ENCODE measurements at places on chromosomes 6 and 20.

- DNase-seq, result no peak
These were observed 669 bp upstream of the TMEM30A start for GRCh38 chr6:75285283-75285639.

DNA sequence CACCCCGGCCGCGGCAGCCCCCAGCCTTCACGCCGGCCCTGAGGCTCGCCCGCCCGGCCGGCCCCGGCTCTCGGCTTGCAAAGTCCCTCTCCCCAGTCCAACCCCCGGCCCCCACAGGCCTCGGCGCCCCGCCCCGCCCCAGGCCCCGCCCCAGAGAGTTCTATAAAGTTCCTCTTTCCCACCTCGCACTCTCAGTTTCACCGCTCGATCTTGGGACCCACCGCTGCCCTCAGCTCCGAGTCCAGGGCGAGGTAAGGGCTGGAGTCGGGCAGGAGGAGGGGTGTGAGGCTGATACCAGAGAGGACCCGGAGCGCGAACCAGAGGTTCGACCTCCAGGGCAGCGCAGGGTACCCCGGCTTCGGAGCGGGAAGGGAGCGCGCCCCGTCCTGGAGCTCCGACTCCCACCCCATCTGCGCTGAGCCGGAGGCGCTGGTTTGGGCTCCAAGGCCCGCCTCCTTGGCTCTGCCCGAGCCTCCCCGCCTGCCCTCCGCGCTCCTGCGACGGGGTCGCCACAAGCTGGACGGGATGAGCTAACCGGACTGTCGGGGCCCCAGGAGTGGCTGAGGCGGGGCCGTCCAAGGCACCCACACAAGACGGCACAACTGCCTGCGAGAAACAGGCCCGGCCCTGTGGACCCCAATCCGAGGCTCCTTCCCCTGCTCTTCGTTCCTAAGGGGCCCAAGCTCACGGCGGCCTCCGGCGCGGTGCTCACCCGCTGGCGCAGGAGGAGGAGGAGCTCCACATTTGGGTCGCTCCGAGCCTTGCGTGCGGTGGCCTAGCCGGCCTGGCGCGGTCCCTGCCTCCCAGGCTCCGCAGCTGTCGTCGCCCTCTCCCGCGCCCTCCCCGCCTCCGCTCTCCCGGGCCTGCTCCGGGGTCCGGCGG is at the start of gene IRF4:
Gene IRF4, plus strand, starts transcription at position 194 of the 882 bp plus-strand sequence. CDS start 1,401 bp downstream, outside the sequence.
- DNase-seq, result no peak

DNA sequence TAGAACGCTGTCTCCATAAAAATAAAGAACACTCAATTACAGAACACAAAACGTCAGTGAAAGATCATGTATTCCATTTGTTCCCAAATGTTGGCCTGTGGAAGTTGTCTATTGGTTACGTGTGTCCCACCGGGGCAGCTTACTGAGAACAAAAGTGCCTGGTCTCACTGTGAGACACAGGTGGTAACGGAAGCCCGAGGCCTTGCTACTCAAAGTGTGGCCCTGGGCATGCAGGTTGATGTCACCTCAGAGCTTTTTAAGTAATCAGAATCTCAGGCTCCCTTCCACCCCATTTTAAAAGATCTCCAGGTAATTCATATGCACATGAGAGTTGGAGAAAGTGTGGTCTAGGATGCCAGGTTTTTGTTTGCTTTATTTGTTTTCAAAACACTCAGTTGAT is 422.5 kb upstream of the OPRM1 start:
- no peak for DNase-seq

GRCh38 chr6:21455071-21455470 is 138.5 kb upstream of the SOX4 start:
- no peak for DNase-seq

DNA sequence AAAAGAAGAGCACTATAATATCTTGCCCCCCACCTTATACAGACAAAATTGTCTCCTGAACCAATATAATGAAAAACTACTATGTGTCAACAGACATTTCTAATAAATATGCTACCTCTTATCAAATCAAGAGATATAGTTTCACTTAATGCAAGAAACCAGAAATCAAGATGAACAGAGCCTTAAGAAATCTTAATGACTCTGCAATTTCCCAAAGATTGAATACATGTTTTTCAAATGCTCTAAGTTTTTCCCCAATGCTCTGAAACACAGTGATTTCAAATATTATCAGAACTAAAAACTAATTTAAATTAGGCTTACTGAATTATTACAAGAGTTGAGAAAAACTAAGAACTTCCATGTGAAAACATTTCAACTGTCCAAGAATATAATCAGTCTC is 13.3 kb downstream of the SUPT3H start:
- no peak for DNase-seq

- DNase-seq, result no peak
These were observed 34.8 kb upstream of the NCOA3 start for GRCh38 chr20:47466704-47467459.

- DNase-seq, result no peak
These were observed 104.2 kb upstream of the THEMIS start for GRCh38 chr6:128005009-128005408.

DNA sequence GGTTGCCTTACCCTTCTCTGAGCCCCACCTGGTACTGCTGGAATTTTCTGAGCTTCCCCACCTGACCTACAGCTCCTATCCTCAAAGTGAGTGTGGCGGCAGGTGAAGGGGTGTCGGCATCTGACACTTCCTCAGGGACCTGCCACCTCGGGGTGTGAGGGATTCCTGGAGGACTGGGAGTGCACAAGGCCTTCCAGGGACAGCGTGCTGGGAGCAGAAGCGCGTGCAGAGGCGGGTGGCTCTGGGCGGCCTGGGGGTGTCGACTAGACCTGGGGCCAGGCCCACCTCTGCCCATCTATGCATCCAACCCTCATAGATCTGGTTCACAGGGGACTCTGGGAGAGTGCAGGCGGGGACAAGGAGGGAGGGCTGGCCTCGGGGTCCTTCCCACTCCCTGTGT is 7.8 kb downstream of the DLGAP4 start:
- no peak for DNase-seq

DNA sequence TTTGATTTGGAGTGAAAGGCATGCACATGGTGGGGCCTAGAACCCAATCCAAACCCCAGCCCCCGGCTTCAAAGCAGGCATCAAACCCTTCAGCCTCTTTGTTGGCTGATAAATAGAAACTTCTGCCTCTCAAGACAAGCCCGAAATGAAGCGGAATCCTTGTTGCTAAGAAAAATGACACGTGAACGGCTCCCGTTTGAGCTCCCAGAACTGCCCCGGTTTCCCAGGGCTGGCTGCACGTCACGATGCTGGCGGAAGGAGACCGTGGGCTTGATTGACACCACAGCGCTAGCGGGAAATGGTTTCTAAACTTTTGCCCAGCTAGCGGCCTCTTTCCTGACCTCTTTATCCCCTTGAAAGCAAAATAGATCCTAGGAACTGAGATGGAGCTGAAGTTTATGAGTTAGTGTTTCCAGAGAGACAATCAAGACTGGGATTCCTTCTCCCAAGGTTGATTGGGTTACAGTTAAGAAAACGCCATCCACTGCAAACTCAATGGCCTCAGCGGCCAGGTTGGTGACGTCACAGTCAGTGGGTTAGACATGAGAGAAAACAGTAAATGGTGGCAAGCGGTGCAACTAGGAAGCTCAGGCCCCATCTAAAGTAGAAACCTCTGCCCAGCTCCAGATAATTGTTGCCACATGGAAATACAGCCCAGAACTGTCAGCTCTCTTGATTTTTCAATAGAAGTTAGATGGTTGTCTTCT is 117.0 kb downstream of the ANKRD60 start:
- DNase-seq, result no peak

- DNase-seq, result no peak
These were observed 83.1 kb downstream of the KCNQ5 start for GRCh38 chr6:72704979-72705378.

GRCh38 chr20:12237772-12238171 is 320.1 kb downstream of the BTBD3 start:
- DNase-seq, result no peak

GRCh38 chr6:44805238-44805846 is 417.8 kb downstream of the CDC5L start:
- no peak for DNase-seq

DNA sequence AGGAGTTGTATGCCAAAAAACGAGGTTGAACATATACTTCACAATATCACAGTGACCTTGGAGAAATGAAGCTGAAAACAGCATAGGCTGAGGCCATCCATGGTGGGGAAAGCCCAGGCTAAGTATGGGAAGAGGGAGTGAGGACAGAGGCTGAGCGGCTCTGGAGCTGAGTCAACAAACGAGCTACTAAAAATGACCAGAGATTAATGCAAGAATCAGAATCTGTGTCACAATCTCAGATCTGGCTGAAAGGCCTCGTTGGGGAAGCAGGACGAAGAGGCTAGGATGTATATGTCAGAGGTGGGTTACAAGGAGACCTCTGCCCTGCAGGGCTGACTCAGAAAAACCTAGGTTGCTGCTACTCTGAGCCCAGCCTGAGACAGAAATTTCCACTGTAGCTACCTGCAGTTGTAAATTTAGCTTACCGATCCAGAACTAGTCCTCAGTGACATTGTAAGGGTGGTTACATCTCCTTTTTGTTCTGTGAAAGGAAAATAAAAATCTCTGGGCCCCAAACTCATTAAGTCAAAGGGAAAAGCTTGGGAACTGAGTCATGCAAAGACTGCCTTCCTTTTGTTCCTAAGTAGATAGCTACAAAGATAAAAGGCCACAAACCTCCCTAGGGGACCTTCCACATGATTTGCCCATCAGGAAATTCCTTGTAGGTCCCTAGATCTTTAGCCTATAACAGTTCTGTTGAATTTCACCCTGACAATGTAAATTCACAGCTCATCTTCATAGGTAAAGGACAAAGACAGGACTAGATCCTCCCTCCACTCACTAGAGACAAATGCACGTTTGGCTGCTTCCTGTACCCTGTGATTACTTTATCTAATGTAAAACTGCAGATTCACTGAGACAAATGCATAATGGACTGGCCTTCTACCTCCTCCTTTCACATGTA is 8.5 kb upstream of the TUBB2A start:
- DNase-seq, result no peak

DNA sequence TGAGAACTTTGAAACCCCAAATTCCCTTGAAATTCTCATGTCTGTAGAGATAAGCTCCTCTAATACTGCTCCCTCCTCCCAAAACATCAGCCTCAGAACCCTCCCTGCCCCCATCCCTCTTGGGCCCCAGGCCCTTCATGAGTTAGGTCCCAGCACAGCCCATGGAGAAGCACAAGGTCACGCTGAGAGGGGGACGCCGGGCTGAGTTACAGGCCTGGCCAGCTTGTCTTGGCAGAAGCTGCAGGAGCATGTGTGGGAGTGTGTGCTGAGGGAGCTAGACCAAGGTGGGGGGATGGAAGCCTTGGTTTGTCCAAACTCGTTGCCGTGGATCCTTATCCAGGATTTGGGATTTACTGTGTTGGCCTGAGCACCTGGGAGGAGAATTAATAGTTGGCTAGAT is 8.5 kb upstream of the PTCRA start:
- DNase-seq, result no peak

DNA sequence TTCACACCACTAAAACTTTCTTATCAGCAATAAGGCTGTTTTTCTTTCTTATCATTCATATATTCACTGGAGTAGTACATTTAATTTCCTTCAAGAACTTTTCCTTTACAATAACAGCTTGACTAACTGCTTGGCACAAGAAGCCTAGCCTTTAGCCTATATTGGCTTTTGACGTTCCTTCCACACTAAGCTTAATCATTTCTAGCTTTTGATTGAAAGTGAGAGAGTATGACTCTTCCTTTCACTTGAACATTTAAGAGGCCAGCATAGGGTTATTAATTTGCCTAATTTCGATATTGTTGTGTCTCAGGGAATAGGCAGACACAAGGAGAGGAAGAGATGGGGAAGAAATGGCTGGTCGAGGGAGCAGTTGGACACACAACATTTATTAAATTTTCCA is 23.6 kb downstream of the THEMIS start:
- DNase-seq, result no peak

GRCh38 chr6:76351275-76351674 is 278.8 kb upstream of the IMPG1 start:
- DNase-seq, result no peak

DNA sequence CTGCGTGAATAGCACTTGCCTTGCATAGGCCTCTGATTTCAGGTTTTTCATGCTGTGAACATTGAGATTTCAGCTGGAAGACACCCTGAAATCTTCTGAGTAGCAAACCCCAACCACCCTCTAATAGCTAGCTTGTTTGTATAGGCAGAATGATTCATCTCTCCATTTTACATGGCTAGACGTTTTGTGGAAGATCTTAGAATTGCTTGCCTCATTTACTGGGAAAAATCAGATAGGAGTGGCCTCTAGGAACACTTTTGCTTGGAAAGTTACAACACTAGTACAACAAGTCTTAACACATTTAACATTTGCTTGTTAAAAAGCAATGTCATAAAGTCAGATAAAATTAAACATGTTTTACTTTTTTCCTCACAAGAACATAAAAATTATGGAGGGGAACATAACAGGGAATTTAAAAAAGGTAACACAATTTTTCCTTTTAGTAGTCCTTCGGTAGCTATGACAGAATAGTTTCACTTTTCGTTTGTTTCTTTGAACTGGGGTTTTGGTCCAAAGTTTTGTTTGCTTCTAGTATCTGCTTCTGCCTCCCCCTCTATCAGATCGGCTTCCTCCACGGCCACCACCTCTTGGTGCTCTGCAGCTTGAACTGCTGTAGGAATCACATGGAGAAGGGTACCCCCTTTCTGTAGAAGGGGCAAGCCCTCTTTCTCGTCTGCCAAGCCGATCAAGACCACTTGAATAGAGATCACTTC is 102.2 kb upstream of the PTCHD4 start:
- no peak for DNase-seq

GRCh38 chr6:154241581-154241980 is 115.0 kb downstream of the IPCEF1 start:
- no peak for DNase-seq

- DNase-seq, result no peak
These were observed 346.7 kb downstream of the PAX1 start for GRCh38 chr20:22052025-22052650.

DNA sequence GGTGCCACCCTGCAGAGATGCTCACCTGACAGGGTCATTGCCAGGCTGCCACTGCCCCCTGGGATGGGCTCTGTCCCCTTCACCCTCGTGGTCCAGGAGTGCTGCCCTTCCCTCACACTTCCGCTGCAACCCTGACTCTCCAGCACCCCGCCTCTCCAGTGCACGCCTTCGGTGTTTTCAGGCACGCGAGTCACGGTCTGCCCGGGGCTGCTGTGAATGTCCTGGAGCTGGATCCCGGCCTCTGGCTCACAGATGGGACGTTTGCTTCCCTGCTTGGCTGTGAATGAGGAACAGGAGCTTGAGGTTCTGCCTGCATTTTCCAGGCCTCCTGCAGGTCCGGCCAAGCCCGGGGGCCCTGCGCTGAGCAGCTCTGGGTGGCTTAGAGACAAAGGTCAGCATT is 343.4 kb downstream of the SMOC2 start:
- DNase-seq, result no peak
